Fibroblast of lung (primary cell): ENCODE measurements at places on chromosomes 7 and 10. TPM values are rescaled to one million over a fixed set of nuclear protein-coding genes. Genes with fewer than 3 reads are reported as not detected.

NEUROD6 gene
- not detected in 2 replicates for polyA plus RNA-seq

DNA sequence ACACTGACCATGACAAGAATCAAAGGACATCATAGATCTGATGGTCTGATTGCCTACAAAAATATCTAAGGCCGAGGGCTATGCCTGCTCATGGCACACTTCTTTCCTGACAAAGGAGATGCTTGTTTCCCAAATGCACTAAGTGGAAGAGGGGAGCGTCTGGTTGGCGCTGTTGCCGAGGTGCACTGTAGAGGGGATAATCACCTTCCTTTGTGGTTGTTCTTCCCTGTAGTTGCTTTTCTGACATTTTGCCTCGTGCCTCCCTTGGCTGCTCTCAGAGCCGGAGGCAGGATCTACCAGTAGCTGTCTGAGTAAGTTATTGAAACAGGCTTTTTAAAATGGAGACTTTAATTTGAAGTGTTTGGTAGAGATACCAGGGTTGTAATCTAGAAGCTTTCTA lies 352.0 kb downstream of the SORCS3 start:
- no peak for DNase-seq

DNA sequence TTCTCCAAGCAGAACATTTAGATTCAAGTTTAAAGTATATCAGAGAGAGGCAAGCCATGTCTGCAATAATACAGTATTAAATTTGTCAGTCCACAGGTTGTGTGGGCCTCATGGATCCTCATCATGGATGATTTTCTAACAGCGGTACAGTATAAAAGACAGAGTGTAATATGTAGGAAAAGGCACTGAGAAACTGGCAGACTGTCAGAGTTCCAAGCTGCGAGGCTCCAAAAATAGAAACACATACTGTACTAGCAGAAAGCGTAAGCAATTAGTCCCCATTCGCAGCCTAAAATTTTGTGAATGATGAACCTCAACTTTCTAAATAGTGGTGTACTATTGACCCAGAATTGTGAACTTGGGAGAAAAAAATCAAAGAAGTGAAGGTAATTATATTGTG lies 933.3 kb downstream of the XPNPEP1 start:
- no peak for DNase-seq

- no peak for DNase-seq
Observed at GRCh38 chr7:20593501-20593900, 22.0 kb upstream of the ABCB5 start.

GRCh38 chr7:92226981-92227380 lies 18.7 kb downstream of the KRIT1 start:
- DNase-seq: no peak

GRCh38 chr7:38393874-38394273 lies 120.4 kb upstream of the TARP start:
- DNase-seq: no peak
